ENCODE measurements at places on chromosomes 11 and 22. TPM values are rescaled to one million over a fixed set of nuclear protein-coding genes. Genes with fewer than 3 reads are reported as not detected.

Gene TRIM29
- total RNA-seq = 9.7 TPM

Gene HEPN1
- total RNA-seq = not detected

Gene KIRREL3
- total RNA-seq = 0.31 TPM

Gene C11orf86
- total RNA-seq = not detected

GRCh38 chr22:46370584-46371291 lies 35.2 kb downstream of the TRMU start:
- H3K4me1 ChIP-seq = no peaks in the 10 kb centered on the region
- no peak overlapping the region for H3K4me3 ChIP-seq
- H3K36me3 ChIP-seq = peaks cover 13% of the 10 kb centered on the region

DNA sequence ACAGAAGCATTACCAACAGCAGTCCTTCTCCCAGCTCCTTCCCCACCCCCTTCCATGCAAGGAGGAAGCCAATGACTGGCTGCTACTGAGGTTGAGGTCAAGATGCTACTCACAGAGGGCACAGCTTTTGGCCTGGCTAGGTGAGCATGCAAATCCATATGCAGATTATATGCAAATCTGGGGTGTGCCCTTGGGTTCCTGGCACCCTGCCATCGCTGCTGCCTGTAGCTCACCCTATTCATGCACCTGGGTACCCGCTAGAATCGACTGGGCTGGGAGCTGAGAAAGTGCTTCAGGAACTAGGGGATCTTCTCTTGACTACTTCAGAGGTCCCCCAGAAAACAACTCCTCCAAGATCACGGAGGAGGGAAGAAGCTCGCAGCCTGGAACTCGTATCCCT lies 4.0 kb downstream of the DSCAML1 start:
- peaks cover 97% of the 10 kb centered on the region for H3K27me3 ChIP-seq
- no peaks in the 10 kb centered on the region for H3K36me3 ChIP-seq
- no peak overlapping the region for H3K27ac ChIP-seq
- H3K4me3 ChIP-seq = no peak overlapping the region
- DNase-seq = no peak

DNA sequence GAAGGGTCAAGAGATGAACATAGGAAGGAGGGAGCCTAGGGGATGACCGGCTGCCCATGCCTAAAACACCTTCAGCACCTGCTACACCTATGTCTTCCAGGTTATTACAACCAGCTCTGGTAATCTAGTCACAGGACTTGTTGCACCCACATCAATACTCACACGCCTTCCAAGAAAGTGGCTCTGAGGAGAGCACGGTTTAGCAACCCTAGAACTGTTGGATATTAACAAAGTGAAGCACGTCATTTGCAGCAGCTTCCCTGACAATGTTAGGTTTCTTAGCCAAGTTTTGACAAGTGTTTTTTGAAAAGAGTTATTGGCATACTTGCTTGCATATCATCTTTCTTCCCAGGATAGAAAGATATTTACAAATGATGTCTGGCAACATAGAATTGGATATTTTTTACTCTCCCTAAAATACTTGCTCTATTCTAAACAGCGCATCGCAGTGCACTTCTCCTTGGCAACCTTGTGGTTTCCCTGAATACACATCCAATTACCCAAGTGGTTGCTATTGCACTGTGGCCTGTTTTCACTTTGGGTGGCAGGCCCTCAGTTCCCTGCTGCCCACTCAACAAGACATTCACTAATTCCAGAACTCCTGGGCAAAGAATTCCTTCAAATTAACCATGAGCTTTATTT lies 94.3 kb upstream of the ARHGAP42 start:
- no peaks in the 10 kb centered on the region for H3K36me3 ChIP-seq
- DNase-seq = no peak
- H3K4me1 ChIP-seq = no peaks in the 10 kb centered on the region
- H3K27me3 ChIP-seq = peaks cover 2% of the 10 kb centered on the region

DNA sequence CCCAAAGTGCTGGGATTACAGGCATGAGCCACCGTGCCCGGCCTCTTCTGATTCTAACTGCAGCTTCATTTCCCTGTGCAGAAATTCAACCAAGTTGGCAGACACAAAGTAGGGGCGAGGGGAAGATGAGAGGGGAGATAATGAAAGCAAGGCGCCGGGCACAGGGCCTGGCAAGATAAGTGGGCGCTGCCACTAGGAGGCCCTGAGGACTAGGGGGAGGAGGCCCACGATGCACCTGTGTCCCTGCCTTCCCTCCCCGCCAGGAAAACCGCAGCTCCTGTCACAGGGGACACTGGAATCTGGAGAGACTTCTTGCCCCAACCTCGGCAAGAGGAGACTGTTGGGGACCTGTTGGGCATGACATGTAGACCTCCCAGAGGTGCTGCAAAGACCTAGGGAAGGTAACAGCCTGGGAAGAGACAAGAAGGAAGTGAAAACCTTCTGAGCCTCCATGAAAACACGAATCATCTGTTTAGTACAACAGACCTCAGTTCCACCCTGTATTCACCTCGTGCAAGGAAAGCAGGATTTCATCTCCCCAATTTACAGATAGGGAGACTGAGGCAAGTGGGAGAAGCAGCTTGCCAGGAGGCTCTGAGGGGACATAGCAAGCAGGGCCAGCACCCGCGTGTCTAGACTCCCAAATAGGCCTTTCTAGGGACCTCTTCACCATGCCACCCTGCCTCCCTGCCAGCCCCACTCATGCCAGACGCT lies 3.1 kb upstream of the LGALS1 start:
- no peaks in the 10 kb centered on the region for H3K36me3 ChIP-seq
- peaks cover 19% of the 10 kb centered on the region for H3K4me1 ChIP-seq
- H3K4me3 ChIP-seq = no peak overlapping the region
- no peak for DNase-seq
- H3K27ac ChIP-seq = no peak overlapping the region
- no peaks in the 10 kb centered on the region for H3K27me3 ChIP-seq

Gene KLHL35
- total RNA-seq = 0.67 TPM

Gene KRTAP5-11
- total RNA-seq = not detected

Gene BCO2
- 38.2 TPM for total RNA-seq

All from mesothelial cell of epicardium (in vitro differentiated cells).